Activated T-helper 17 cell treated with anti-CD3 and anti-CD28 coated beads, Interleukin-2, amount 50 U/mL, for 72 hours (primary cell): ENCODE measurements at places on chromosomes 6 and 20. TPM values are rescaled to one million over a fixed set of nuclear protein-coding genes. Genes with fewer than 3 reads are reported as not detected.
A peak's percentile ranks its signal among the peaks of the same experiment; 100 is the strongest.

DNA sequence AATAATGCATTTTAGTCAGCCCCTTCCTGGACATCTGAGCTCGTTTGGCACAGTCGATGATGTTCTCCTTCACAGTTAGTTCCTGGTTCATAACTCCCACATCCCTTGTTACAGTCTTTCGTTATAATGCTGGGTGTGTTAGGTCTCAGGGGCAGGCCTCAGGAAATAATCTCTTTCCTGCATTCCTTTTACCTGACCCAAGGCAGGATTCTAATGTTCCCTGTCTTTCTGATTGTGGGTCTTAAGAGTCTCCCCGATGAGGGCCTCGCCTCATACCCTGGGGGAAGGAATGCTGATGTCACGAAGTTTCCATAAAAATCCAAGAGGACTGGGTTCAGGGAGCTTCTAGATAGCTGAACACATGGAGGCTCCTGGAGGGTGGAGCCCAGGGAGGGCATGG lies 104.0 kb upstream of the CARMIL1 start:
- ATAC-seq: no peak

DNA sequence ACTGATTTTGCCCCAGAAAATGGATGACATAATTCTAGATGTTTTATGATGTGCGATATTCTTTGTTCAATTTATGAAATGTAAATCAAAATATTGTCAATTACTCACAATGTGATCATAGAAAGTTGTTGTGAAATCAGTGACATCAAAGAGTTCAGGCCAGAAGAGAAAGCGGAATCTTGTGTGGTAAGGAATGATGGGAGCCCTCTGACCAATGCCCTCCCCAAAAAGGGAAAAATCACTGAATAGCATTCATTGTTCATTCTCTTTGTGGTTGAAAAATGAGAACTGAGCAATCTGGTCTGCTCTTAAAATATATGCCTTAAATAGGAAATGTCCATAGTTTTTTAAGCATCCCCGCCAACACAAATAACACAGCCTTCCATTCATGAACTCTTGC lies 247.1 kb upstream of the GRIK2 start:
- ATAC-seq: no peak

GRCh38 chr6:157832250-157832967 lies 9.4 kb downstream of the SNX9 start:
- no peak for ATAC-seq

- ATAC-seq: no peak
Measured at GRCh38 chr6:12111363-12111670, 99.2 kb downstream of the HIVEP1 start.

- ATAC-seq: peak; percentile 37
Measured at GRCh38 chr20:63553933-63554290, at the start of gene FNDC11. Gene FNDC11 (plus strand): TSS chr20:63554159. CDS start chr20:63555664, 1,505 bp downstream.

DNA sequence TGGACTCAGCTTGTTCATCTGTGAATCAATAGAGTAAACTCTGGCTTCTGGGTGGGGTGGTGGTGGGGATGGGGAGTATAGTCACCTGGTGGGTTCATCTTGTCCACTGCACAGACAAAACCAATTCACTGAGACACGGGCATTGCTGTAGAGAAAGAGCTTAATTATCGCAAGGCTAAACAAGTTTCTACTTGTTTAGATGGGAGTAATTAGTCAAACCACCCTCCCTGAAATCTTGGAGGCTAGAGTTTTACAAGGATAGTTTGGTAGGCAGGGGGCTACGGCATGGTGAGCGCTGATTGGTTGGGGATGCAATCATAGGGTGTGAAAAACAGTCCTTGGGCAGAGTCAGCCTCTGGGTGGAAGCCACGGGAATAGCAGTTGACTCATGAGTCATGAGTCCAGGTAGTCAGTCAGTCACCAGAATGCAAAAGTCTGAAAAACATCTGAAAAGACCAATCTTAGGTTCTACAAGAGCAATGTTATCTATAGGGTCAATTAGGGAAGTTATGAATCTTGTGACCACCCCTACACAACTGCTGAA lies 77.8 kb downstream of the STMND1 start:
- ATAC-seq: no peak

- no peak for ATAC-seq
Measured at GRCh38 chr6:147310521-147310920, 106.3 kb downstream of the STXBP5 start.

BPIFB1 gene
- total RNA-seq: not detected

CALHM5 gene
- total RNA-seq: not detected

CYP21A2 gene
- total RNA-seq: 0.16 TPM

EYA4 gene
- not detected for total RNA-seq
